ENCODE measurements at places on chromosomes 6 and 20.

DNA sequence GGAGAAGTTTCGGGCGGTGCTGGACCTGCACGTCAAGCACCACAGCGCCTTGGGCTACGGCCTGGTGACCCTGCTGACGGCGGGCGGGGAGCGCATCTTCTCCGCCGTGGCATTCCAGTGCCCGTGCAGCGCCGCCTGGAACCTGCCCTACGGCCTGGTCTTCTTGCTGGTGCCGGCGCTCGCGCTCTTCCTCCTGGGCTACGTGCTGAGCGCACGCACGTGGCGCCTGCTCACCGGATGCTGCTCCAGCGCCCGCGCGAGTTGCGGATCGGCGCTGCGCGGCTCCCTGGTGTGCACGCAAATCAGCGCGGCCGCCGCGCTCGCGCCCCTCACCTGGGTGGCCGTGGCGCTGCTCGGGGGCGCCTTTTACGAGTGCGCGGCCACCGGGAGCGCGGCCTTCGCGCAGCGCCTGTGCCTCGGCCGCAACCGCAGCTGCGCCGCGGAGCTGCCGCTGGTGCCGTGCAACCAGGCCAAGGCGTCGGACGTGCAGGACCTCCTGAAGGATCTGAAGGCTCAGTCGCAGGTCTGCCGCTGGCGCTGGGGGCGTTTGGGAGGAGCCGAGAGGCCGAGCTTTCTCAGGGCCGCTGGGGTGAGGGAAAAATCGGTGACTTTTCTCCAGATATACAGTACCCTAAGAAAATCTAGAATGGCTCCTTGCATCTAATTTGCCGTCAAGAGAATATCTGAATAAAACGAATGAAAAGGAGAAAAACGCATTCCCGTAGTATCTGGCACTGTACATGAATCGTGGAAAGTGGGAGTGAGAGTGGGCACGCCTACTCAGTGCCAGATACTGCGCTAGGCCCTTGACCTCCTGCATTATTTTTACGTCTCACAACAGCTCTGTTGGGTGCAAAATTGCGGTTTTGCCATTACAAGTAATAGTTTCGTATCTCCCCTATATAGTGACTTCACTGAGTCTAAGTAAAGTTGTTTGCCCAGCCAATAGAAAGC, 1.0 kb downstream of the CALHM6 start:
- DNase-seq, result no peak

DNA sequence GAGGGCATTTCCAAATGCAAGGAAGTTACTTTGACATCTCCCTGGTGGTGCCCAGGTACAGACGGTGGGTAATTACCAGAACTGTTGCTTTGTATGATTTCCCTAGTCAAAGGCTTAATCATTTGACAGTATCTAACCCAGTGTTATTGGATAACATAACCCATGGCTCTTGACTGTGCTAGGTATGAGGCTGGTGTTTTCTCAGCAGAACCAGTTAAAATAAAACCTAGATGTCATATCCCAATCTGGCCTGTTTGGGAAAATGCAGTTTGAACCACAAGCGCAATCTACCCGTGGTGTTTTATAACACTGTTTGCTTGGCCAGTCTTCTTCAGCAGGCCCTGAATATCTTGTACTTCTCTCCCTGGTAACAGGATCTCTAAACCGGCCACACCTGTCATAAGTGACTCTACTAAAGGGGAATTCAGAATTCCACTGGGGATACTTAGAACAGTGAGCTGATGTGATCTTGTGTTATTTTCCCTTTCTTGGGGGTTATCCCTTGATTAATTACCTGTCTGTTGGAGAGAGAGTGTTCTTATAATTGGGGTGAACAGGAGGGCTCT, 32.8 kb downstream of the PPP1R14C start:
- DNase-seq, result no peak

DNA sequence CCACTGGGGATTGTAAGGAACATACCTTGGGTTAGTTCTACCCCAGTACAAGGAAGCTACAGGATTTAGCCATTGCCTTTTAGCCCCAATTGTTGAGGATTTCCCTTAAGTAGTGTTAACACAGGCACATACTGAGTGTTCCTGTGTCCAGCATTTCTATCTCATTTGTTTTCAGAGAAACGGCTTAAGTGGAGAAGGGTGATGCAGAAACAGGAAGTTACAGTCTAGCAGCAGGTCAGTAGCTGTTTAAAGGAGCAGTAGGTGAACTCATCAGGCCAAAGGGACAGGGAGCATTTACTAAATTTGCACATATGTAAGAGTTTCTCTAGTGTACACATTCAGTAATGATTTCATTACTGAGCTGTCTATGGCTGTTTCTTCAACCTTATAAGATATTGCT, 644.2 kb upstream of the GJE1 start:
- DNase-seq, result no peak

DNA sequence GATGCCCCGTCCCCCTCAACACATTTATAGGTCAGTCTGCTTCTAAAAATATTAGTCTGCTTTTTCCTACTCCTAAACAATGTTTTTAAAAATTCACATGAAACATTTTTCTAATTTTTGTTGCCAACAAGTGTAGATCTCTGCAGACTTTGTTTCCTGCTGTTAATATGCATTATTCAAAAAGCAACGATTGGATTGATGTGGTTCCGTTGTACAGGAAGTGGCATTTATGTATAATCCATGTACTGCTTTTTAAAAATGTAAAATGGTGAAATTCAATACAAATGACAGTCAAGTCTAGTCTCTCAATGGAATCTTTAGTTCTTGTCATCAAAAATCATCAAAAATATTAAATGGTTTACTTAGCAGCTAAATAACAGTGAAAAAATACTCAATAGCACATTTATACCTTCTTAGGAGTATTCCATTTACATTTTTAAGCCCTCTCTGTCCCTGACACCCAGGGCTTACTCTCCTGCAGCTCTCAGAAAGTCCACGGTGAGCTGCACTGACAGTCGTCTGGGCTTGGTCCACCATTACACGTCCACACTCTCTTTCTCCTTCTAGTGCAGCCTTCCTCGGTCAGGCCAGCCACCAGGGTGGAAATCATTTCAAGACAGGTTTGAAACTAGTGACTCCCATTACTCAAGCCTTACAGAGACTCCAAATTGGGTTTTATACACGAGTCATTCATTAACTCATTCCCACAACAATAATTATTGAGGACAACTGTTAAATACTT, 211.5 kb downstream of the TMEM200A start:
- no peak for DNase-seq

GRCh38 chr6:134519465-134519864, 201.6 kb upstream of the SGK1 start:
- DNase-seq, result no peak

DNA sequence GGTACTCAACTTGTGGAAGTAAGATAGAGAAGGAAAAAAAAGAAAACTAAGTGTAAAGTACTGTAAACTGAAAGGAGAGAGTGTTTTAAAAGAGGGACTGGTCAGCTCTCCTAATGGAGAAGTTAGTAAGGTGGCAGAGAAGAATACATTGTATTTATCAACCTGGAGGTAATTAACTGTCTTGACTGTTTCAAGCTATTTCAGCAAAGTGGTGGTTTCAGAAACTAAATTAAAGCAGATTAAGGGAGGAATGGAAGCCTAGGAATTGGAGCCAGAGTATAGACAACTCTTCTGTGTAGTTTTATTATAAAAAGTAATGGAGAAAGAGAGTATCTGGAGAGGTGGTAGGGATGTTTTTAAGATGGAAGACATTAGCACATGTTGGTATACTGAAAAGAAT, 2.7 kb upstream of the PHF10 start:
- no peak for DNase-seq

DNA sequence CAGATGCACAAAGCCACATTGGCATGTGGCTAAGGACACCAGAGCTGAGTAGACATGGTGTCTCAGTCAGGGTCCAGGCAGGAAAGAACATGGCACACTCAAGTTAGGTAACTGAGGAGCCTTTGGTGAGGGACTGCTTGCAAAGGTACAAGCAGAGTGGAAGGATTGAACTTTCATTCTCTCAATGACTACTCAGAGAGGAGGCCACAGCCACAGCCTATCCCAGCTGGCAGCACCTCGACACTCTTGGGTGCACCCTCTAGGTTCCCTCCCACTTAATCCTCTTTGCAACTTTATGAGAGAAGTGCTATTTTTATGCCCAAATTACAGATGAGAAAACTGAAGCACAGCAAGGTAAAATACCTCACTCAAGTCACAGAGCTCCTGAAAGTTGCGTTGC, 73.4 kb downstream of the ISM1 start:
- no peak for DNase-seq

- no peak for DNase-seq
Measured at GRCh38 chr20:47318586-47319516, 37.6 kb downstream of the ZMYND8 start.

- no peak for DNase-seq
Measured at GRCh38 chr6:31933537-31933936, 6.0 kb downstream of the C2 start.

- DNase-seq, result no peak
Measured at GRCh38 chr6:30763155-30763617, 18.8 kb upstream of the IER3 start.

All from cortex of kidney (tissue), 1 donor.